ENCODE measurements at places on chromosomes 1 and 21. TPM values are rescaled to one million over a fixed set of nuclear protein-coding genes. Genes with fewer than 3 reads are reported as not detected.

DIO1 gene
- 313 TPM for total RNA-seq

CD5L gene
- not detected for total RNA-seq

NHLH1 gene
- not detected for total RNA-seq

SPRR5 gene
- total RNA-seq = not detected

DNA sequence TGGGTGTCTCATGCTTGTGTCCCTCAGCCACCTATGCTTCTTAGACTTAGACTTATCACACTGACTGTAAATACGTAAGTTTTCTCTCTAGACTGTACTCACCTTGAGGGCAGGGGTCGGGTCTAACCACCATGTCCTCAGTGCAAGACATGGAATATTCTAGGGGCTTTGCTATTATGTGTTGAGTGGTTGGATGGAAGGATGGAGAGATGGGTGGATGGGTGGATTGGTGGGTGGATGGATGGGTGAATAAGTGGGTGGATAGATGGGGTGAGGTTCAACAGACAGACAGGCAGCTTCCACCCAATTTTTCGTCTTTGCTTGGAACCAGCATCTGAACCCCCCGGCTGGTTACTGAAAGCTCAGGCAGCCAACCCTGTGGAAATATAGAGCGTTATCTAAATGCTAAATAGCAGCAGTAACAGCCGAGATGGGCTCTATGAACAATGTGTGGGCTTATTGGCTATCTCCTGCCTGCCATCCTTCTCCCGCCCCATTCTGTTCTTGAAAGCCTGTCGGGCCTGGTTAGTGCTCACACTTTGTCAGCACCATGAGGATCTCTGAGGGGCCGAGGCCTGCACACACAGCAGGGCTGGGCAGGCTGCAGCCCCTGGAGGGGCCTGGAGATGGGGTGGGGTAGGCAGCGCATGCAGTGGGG, 130.7 kb downstream of the ACTL8 start:
- H3K4me1 ChIP-seq = no peaks in the 10 kb centered on the region
- no peaks in the 10 kb centered on the region for H3K27me3 ChIP-seq
- no peaks in the 10 kb centered on the region for H3K36me3 ChIP-seq
- H3K4me3 ChIP-seq = no peak overlapping the region
- H3K27ac ChIP-seq = no peak overlapping the region
- no peak for DNase-seq

- H3K27me3 ChIP-seq = no peaks in the 10 kb centered on the region
- peaks cover 21% of the 10 kb centered on the region for H3K4me1 ChIP-seq
- no peak overlapping the region for H3K4me3 ChIP-seq
These were observed 84.2 kb downstream of the EPHB2 start for GRCh38 chr1:22794647-22795365.

DNA sequence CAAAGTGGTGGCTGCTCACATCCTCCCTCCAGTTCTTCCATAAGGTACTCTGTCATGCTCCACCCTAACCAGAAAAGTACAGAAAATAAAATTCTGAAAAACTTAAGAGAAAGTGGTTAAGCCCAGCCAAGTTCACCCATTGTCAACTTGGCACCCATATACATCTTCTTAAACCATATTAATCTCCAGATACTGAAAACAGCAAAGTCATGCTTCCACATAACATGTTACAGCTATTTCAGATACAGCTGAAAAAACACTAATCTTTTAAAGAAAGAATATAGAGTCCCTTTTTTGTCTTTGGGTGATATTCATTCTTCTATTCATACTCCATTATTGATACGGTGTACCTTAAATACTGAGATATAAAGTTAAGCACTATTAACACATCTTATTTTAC, 577.8 kb downstream of the KCNT2 start:
- H3K4me1 ChIP-seq = no peaks in the 10 kb centered on the region
- H3K27me3 ChIP-seq = no peaks in the 10 kb centered on the region
- H3K36me3 ChIP-seq = no peaks in the 10 kb centered on the region
- DNase-seq = no peak
- H3K4me3 ChIP-seq = no peak overlapping the region

DNA sequence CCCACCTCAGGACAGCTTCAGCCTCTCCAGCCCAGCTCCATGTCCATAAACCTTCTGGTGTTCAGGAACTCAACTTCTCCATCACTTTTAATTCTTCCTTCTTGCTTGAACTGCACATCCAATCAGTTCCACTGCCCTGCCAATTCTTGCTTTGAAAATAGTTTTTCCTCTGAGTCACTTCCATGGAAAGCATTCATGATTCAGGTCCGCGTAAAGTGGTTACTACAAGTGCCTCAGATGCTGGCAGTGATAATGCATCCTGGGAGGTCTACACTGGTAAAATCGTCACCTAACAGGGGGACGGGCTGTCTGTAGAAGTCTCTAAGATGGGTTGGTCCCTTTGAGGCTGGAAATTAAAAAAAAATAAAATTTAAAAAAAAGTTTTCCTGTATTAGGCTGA, 25.9 kb upstream of the RCAN1 start:
- no peak for DNase-seq
- H3K27me3 ChIP-seq = no peaks in the 10 kb centered on the region
- H3K4me3 ChIP-seq = no peak overlapping the region
- H3K4me1 ChIP-seq = peaks cover 4% of the 10 kb centered on the region
- H3K36me3 ChIP-seq = no peaks in the 10 kb centered on the region

DNA sequence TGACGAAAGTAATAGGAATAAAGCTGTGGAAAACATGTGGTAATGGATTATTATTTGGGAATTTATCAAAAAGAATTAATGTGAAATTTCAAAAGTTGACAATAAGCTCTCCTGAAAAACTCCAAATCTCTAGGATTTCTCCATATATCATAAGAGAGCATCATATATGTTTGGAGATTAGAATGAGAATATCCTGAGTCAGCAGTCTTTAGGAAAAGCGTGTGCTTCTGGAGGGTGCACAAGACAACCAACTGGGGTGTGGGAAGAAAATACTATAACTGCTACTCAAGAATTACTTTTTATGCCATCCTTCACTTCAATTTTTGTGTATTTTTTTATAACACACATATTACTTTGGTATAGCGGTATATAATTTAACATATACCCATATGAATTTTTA, 19.7 kb downstream of the ELK4 start:
- no peak for DNase-seq
- H3K4me3 ChIP-seq = no peak overlapping the region
- H3K27me3 ChIP-seq = no peaks in the 10 kb centered on the region
- no peak overlapping the region for H3K27ac ChIP-seq
- H3K4me1 ChIP-seq = no peaks in the 10 kb centered on the region

- no peak overlapping the region for H3K4me3 ChIP-seq
- DNase-seq = no peak
- no peaks in the 10 kb centered on the region for H3K36me3 ChIP-seq
These were observed 26.1 kb downstream of the SPRTN start for GRCh38 chr1:231364192-231364591.

Measured in thyroid gland (tissue), 4 donors.